ENCODE measurements at places on chromosomes 7 and 10.

GRCh38 chr7:73888959-73889358 is 28.0 kb downstream of the TMEM270 start:
- no peak overlapping the region for H3K27ac ChIP-seq
- H3K4me3 ChIP-seq, result no peak overlapping the region
- no peaks in the 10 kb centered on the region for H3K36me3 ChIP-seq

DNA sequence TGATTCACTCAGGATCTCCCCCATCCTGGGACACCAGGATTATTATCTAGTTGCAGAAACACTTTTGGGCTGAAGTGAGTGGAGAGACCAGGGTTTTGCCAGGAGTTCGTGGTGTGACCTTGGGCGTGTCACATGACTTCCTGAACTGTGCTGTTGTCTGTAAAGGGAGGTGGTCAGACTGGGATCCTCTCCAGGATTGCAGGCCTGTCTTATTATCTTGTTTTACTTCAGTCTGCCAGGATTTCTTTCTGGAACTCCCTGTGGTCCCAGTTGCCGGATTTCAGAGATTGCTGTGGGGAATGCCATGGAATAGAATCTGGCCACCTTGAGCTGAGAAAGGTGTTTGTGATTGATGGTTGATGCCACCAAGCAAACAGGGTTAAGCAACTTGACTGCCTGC is 35.8 kb downstream of the CRCP start:
- H3K4me1 ChIP-seq, result peaks cover 26% of the 10 kb centered on the region
- H3K4me3 ChIP-seq, result no peak overlapping the region
- H3K27me3 ChIP-seq, result no peaks in the 10 kb centered on the region

GRCh38 chr10:103382769-103383168 is 13.5 kb downstream of the ATP5MK start:
- no peaks in the 10 kb centered on the region for H3K27me3 ChIP-seq
- DNase-seq, result no peak
- no peaks in the 10 kb centered on the region for H3K4me1 ChIP-seq
- no peak overlapping the region for H3K4me3 ChIP-seq

GRCh38 chr10:48213047-48213446 is 61.4 kb downstream of the FRMPD2 start:
- no peak overlapping the region for H3K27ac ChIP-seq
- no peak overlapping the region for H3K4me3 ChIP-seq
- H3K27me3 ChIP-seq, result no peaks in the 10 kb centered on the region
- DNase-seq, result no peak

- DNase-seq, result no peak
- H3K27me3 ChIP-seq, result no peaks in the 10 kb centered on the region
- no peak overlapping the region for H3K27ac ChIP-seq
- no peak overlapping the region for H3K4me3 ChIP-seq
- H3K4me1 ChIP-seq, result no peaks in the 10 kb centered on the region
Measured at GRCh38 chr7:5345671-5346070, 62.9 kb downstream of the SLC29A4 start.

DNA sequence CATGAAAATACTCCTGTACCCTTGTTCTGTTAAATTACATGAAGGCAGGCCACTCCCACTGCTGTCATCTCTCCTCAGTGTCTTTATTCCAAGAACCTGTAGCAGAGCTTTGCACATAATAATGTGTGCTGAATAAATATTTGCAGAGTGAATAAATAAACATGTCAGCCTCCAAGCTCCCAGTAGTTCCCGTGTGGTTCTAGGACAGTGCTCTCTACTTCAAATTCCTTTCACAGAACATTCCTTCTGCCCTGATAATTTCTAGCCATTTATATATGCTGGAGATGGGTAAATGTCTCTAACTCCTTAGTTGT is 20.3 kb upstream of the HYAL4 start:
- no peak overlapping the region for H3K27ac ChIP-seq
- no peaks in the 10 kb centered on the region for H3K27me3 ChIP-seq
- no peak for DNase-seq

DNA sequence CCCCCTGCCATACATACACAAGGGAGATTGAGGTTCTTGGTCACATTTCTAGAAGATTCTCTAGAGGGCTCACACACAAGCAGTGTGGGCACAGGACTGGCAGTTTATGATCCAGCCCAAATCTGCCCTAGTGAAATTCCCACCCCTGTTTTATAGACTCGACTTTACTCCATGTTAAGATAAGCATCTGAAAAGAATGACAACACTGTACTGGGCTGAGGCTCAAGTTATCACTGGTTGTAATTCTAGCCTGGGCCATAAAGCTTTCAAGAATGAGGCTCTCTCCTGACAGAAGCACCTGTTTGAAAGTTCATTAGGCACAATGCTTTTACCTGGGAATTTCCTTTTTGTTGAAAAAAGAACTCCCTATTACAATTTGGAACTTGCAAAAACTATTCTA is 195.6 kb upstream of the GLI3 start:
- no peak overlapping the region for H3K4me3 ChIP-seq
- H3K27me3 ChIP-seq, result no peaks in the 10 kb centered on the region
- no peak overlapping the region for H3K27ac ChIP-seq
- no peaks in the 10 kb centered on the region for H3K36me3 ChIP-seq
- no peaks in the 10 kb centered on the region for H3K4me1 ChIP-seq
- no peak for DNase-seq

DNA sequence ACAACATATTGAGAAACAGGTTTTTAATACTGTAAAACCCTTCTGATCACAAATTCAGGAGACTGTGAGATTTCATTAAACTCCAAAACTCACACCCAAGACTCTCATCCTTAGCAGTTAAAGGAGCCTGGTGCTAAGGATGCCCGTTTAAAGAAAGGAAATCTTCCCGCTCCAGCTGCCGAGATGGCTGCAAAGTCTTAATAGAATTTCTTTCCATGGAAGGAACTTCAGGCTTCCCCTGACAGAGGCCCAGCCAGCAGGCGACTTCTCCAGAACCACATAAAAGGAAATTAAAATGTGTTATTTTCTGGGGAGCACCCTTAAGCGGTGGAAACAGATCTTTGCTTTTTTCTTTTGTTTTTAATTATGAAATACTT is 104.7 kb upstream of the CHST15 start:
- no peak overlapping the region for H3K4me3 ChIP-seq
- H3K27ac ChIP-seq, result no peak overlapping the region
- no peaks in the 10 kb centered on the region for H3K36me3 ChIP-seq
- no peak for DNase-seq
- no peaks in the 10 kb centered on the region for H3K4me1 ChIP-seq

GRCh38 chr7:95180-95862 is 97.0 kb upstream of the FAM20C start:
- no peaks in the 10 kb centered on the region for H3K27me3 ChIP-seq
- no peaks in the 10 kb centered on the region for H3K4me1 ChIP-seq
- no peak overlapping the region for H3K4me3 ChIP-seq
- no peak overlapping the region for H3K27ac ChIP-seq
- no peak for DNase-seq

DNA sequence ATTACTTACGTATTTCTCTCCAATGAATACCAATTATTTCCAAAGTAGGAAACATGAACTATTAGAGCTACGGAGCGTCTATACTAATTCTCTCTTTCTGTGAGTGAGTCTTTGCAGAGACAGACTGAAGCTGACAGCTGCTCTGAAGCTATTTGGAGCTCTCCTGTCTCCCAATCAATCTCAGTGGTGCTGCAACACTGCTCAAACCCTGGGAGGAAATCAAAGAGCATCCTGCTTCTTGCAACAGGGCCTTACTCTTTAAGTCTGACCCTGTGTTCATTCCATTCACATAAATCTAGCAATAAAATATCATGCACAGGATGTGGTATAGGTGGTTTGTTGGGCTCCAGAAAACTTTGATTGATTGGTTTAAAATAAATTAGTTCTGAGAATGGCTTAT is 685.7 kb upstream of the IGFBP3 start:
- DNase-seq, result no peak
- no peak overlapping the region for H3K4me3 ChIP-seq
- H3K27ac ChIP-seq, result no peak overlapping the region
- H3K27me3 ChIP-seq, result no peaks in the 10 kb centered on the region
- no peaks in the 10 kb centered on the region for H3K36me3 ChIP-seq

DNA sequence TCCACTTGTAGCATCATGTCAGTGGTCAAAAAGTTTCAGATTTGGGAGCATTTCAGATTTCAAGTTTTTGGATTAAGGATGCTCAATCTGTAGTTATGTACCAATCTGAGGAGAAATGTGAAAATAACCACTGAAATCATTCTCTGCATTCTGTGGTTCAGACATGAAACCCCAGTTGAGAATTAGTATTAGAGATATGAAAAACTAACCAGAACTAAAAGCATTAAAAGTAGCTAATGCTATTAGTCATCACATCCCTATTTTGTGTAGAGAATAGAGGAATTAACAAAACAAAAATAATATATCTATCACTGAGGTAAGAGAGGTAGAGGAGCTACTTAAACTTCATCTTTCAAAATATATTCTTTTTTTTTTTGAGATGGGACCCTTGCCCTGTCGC is 28.0 kb downstream of the MICU1 start:
- no peaks in the 10 kb centered on the region for H3K27me3 ChIP-seq
- H3K36me3 ChIP-seq, result no peaks in the 10 kb centered on the region
- DNase-seq, result no peak
- no peaks in the 10 kb centered on the region for H3K4me1 ChIP-seq
- H3K4me3 ChIP-seq, result no peak overlapping the region

DNA sequence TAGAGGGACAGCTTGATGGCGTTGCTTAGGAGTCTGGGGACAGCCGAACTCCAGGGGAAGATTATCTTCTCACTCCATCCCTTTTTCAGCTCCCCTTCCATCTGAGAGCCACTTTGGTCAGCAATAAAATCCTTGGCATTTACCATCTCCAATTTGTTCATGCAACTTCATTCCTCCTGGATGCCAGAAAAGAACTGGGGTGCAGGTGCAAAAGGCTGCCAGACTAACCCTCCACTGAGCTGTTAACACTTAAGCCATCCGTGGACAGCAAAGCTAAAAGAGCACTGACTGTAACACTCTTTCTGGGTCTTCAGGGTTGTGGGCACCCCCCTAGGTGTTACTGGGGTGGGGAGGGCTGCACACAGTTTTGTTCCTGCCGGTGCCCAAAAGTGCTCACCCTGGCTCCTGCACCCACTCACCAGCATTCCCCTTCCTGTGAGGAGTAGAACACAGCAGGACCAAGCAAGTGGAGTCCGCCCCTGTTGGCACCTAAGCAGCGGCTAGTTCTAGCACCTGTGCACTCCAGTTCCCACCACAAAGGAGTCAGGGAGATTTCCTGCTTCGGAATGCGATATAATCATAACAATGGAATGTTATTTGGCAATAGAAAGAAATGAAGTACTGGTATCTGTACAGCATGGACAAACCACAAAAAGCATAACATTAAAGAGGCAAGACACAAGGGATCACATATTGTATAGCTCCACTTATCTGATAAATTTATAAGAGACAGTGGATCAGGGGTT is 95.1 kb downstream of the NPY start:
- H3K27ac ChIP-seq, result no peak overlapping the region
- no peak for DNase-seq
- H3K27me3 ChIP-seq, result no peaks in the 10 kb centered on the region
- no peaks in the 10 kb centered on the region for H3K4me1 ChIP-seq
- H3K4me3 ChIP-seq, result no peak overlapping the region

- no peaks in the 10 kb centered on the region for H3K4me1 ChIP-seq
- no peaks in the 10 kb centered on the region for H3K36me3 ChIP-seq
- H3K27ac ChIP-seq, result no peak overlapping the region
- no peak for DNase-seq
- H3K4me3 ChIP-seq, result no peak overlapping the region
- no peaks in the 10 kb centered on the region for H3K27me3 ChIP-seq
Measured at GRCh38 chr7:33626869-33627268, 278.5 kb upstream of the BMPER start.

GRCh38 chr7:12030116-12030515 is 181.0 kb upstream of the TMEM106B start:
- H3K27me3 ChIP-seq, result no peaks in the 10 kb centered on the region
- DNase-seq, result no peak
- no peak overlapping the region for H3K27ac ChIP-seq
- no peaks in the 10 kb centered on the region for H3K36me3 ChIP-seq
- no peak overlapping the region for H3K4me3 ChIP-seq
- H3K4me1 ChIP-seq, result no peaks in the 10 kb centered on the region

DNA sequence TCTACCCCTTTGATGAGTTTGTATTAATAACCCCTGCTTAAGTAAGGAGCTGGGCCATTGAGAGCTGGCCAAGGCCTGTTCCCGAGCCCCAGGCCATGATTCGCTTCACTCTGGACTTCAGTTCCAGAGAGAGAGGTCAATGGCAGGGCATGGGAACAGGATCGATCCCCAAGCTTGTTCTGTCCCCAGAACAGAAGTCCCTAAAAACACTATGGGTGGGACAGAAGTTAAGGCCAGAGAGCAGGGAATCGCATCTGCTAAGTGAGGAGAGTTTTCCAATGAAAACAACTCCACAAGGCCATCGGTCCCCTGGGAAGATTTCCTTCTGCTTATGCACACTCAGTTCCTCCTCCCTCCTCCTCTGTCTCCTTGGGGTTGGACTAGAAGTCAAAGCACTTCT is 159.6 kb downstream of the LSM5 start:
- no peak for DNase-seq
- peaks cover 5% of the 10 kb centered on the region for H3K27me3 ChIP-seq
- no peaks in the 10 kb centered on the region for H3K36me3 ChIP-seq

DNA sequence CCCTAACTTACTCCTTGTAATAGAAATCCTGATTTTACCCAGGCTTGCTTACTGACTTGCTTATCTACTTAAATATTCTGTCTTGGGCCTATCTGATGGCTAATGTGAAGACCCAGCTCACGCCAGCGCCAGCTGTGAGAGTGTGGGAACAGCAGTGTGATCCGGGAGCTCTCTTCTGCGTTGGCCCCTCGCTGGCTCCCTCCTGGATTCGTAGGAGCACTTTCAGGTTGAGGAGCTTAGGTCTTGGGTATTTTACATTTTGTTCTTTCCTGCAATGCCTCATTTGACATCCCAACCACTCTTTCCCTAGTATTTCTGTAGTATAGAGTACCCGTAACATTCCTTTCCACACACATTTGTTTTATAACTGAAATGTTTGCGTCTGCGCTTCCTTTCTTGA is 51.7 kb downstream of the CREM start:
- no peak for DNase-seq
- no peak overlapping the region for H3K27ac ChIP-seq
- no peak overlapping the region for H3K4me3 ChIP-seq
- no peaks in the 10 kb centered on the region for H3K36me3 ChIP-seq

- no peaks in the 10 kb centered on the region for H3K27me3 ChIP-seq
- H3K4me3 ChIP-seq, result no peak overlapping the region
- no peak for DNase-seq
Measured at GRCh38 chr10:59898125-59898835, 8.1 kb downstream of the CCDC6 start.

DNA sequence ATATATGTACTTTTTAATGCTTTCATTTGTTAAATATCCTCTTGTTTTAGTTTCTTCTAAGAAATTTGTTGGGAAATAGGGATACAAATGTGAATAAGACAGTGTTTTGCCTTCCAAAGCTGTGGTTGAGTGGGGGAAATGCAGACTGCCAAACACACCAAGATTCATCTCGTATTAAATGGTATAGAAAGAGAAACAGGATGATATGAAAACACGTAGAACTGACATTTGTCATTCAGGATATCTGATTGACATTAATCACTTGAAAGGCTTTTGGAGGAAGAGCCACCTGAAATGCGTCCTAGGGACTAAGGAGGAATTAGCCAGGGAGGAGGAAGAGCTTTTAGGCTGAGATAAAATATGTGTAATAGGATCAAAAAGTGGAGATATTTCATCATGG is 287.4 kb upstream of the SEMA3C start:
- H3K27ac ChIP-seq, result no peak overlapping the region
- H3K27me3 ChIP-seq, result no peaks in the 10 kb centered on the region
- DNase-seq, result no peak
- H3K4me3 ChIP-seq, result no peak overlapping the region
- no peaks in the 10 kb centered on the region for H3K36me3 ChIP-seq

Data from T-cell (primary cell).